ENCODE measurements at places on chromosomes 2 and 18.
A peak's percentile ranks its signal among the peaks of the same experiment; 100 is the strongest.

DNA sequence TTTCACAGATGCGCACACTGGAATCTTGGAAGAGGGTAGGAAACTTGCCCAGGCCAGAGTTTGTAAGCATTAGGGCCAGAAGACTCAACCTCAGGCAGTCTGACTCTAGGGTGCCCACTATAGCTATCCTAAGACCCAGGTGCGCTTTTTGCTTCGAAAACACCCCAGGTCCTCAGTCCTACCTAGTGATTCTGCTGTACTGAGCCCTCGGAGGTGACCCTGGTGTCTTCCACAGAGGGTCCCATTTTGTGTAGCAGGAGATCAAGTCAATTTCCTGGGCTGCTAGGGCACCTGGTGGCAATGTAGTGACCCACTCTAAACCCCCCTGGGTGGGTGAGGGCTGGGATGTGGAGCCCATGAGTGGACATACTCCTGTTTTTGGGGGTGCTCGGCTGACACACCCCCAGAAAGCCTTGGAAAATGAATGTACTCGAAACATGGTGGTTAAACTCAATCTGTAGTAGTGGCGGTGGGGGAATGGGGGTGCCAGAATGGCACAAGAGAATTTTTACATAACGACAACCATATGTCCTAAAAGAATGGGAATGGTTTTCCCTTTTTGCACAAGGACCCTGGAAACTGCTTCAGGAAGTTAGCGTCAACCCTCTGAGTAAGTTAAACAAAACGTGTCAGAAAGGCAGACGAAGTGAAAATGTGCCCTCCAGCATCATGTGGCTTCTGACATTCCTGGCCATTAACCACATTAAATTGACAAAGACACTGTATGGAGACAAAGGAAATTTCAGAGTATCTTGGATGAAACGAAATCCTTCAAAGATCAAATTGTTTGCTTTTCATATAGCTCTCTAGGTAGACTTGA lies 218.0 kb upstream of the COPS8 start:
- DNase-seq: peak; percentile 9

GRCh38 chr2:195363496-195363895 lies 293.5 kb upstream of the SLC39A10 start:
- no peak for DNase-seq

- DNase-seq: no peak
These were observed 45.8 kb downstream of the TMEM17 start for GRCh38 chr2:62460175-62460574.

DNA sequence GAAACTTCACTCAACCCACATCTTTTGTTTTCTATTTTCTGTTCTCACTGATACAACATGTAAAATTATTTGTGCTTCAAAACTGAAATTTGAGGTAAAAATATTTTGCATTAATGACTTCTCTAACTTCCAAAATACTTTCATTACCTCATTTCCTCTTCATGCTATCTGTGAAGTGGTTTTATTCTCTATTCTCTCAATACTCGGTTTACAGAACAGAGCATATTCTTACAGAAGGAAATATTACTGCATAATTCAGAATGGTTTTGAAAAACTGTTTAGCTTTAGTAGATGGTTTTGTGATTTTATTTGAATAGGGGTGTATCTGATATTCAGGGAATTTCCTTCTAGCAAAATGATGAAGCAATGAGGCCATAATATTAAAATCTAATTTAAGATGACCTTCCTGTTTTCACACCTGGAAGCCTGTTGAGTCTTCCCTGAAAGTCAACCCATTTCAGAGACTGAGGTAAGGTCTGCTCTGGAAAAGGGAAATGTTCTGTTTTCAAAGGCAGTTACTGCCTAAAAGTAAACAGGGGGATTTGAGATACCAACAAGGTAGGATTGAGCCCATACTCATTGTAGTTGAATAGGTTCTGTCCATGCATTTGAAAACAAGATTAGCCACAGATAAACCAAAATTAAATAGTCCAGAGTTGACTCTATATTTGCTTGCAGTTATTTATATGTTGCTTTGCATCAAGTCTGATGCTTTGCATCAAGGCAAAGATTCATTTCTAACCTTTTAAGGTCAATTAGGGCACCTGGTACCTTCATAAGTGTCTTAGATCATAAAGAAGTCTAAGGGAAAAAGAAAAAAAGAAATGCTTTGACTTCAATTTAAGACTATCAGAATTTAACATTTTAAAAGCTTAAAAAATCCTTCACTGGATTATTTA lies 50.8 kb upstream of the PEX13 start:
- no peak for DNase-seq

GRCh38 chr2:14647714-14648113 lies 15.2 kb downstream of the LRATD1 start:
- no peak for DNase-seq

DNA sequence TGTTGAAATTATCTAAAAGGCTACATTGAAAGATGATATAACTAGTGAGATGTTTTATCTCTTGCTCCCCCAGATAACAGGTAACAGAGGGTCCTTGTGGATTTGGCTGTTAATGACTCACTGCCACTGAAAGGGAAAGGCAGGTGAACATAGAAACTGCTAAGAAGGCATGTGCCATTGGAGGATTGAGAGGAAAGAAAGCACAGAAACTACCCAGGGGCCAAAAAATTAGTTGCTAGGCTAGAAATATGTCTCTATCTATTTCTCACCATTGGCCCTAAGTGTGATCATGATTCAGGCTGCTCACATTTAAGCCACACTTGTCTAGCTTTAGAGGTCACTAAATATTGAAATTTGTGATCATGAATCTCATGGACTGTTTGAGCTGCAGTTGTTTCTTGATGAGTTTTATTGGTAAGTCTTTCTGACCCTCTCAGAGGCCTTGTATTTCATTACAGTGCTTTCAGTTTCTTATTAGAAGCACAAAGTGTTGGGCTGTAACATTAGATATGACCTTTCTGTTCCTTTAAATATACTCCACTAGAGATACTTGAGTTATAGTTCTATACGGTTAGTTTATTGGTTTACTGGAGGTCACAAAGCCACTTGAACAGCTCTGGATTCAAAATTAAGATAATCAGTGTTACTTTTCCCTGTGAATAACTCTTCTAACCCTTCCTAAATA lies 26.2 kb downstream of the NAB1 start:
- DNase-seq: no peak

GRCh38 chr18:23353459-23353858 lies 99.6 kb upstream of the RIOK3 start:
- no peak for DNase-seq

- peak; percentile 58 for DNase-seq
These were observed 186.8 kb upstream of the CTAGE1 start for GRCh38 chr18:22604390-22604985.

GRCh38 chr2:218428846-218429558 lies 10.1 kb downstream of the VIL1 start:
- DNase-seq: no peak

DNA sequence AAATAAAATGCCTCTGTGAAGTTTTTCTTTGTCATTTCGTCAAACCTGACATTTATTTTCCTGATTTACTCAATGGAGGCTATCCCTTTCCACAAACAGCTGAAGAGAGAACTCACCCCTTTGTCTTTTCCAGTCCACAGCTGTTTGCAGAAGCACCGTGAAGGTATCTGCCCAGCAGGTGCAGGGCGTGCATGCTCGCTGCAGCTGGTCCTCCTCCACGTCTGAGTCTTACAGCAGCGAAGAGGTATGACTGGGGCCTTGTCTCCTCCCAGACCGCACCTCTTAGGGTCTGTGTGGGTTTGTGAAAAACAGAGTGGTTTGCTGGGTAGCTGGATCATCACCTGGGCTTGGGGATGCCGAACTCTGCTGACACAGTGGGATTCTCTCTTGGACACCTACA lies 9.7 kb downstream of the SPP2 start:
- no peak for DNase-seq

DNA sequence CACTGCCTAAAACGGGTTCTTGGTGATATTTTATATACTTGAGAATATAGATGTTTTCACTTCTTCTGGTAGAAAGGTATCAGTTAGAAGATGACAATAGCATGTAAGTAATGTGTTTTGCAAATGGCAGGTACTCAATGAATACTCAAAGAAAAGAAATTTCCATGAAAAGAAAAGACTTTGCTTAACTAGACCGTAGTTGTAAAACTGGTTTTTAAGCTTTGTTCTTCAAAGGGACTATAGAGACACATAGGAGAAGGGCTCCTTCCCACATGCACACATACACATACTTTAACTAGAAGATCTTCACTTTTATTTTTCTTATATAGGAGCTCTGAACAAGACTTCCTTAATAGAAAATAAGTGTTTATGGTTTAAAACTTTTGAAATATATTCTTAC lies 215.3 kb upstream of the RND3 start:
- DNase-seq: no peak

DNA sequence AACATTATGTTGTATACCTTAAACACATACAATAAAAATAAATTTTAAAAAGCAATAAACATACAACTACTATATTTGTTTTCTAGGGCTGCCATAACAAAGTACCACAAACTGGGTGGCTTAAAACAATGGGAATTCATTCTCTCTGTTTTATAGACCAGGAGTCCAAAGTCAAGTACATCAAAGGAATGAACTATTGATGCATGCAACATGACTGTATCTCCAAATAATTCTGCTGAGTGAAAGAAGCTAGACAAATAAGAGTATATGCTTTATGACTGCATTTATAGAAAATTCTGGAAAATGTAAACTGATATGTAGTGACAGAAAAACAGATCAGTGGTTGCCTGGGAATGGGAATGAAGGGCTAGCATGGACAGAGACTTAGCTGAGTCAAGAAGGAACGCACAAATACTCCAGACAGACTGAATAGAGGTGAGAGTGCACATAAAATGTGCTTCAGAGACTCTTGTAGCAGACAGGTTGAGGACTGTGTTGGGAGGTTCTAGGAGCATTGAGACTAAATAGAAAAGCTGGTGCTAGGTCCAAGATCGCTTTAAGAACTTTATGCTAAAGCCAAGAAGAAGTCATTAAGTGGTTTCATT lies 11.0 kb upstream of the PLA2R1 start:
- no peak for DNase-seq

DNA sequence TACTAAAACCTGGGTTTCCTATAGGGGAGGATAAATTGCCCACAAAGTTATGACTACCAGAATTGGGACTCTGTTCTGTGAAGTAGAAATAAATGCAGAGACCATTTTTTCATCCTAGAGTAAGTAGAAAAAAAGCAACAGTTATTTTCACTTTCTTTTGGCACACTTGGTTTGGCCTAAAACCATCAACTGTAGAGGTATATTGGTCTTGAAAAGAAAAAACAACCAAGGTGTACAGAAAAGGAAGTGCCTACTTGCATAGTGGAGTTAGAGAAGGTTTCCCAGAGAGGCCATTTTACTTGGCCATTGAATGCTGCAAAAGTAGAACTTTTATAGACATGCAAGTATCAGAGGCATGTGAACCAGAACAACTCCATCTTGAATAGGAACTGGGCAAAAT lies 89.4 kb upstream of the TACR1 start:
- DNase-seq: no peak

GRCh38 chr2:229937537-229937936 lies 15.2 kb downstream of the FBXO36 start:
- no peak for DNase-seq

GRCh38 chr2:161384864-161385263 lies 31.2 kb upstream of the TBR1 start:
- no peak for DNase-seq

GRCh38 chr2:238114331-238114841 lies 14.2 kb downstream of the ESPNL start:
- DNase-seq: peak; percentile 51

GRCh38 chr2:181305301-181306123 lies 151.7 kb upstream of the ITGA4 start:
- DNase-seq: peak; percentile 26

GRCh38 chr2:200861617-200862155 lies 2.8 kb downstream of the CLK1 start:
- no peak for DNase-seq

DNA sequence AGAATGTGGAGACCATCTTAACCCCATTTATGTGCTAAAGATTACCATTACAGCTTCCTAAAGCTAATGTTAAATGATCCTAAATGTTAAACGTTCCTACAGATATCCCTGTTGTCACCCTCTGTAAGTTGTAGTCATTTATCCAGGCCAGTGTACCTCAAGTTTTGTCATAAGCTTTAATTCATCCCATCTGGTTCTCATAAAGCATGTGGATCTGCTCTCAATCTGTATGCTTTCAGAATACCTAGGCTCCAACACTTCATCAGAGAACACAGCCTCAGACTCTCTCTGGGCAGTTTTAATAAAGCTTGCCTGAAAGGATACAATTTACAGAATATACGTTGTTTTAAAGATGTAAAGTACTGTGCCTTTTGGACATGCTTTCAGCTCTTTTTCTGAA lies 4.2 kb upstream of the CCDC178 start:
- DNase-seq: no peak

GRCh38 chr2:68365087-68365486 lies at the start of gene PLEK:
Gene PLEK, plus strand, starts transcription at chr2:68365282. Its CDS starts 70 bp downstream, at chr2:68365352.
- DNase-seq: peak; percentile 70

DNA sequence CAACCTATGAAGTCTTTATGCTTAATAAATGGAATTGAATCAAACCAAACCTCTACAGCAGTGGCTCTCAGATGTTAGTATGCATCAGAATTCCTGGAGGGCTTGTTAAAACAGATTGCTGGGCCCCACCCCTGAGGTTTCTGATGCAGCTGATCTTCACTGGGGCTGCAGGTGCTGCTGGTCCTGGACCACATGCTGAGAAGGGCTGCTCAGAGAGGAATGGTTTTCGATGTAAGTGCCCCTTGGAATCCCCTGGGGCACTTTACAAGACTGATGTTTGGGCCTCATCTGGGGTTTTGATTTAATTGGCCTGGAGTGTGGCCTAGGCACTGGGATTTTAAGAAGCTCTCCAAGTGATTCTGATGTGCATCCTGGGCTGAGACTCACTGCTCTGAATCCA lies 403.8 kb upstream of the HS6ST1 start:
- DNase-seq: no peak

- no peak for DNase-seq
These were observed 433.6 kb downstream of the LRATD1 start for GRCh38 chr2:15066138-15066537.

GRCh38 chr18:12254136-12254819 lies at the start of gene CIDEA:
Gene CIDEA, plus strand, starts transcription at chr18:12254361. Its CDS starts 23 bp downstream, at chr18:12254384.
- peak; percentile 67 for DNase-seq

DNA sequence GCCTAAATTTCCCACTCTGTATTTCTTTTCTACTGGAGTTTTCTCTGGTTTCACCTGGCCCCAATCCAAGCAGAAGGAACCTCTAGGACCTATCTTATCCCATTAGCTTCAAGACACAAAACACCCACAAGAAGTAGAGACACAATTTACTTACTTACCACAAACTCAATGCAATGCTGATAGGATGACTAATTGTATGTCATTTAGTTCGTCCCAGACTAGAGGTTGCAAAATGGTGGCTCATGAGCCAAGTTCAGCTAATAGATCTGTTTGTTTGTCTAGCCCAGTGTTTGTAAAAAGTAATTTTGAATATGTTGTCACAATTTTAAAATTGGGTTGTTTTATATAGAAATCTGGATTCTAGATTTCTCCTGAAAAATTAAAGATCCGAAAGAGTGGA lies 34.7 kb upstream of the ZSWIM2 start:
- DNase-seq: no peak

- DNase-seq: no peak
These were observed 86.8 kb upstream of the ST3GAL5 start for GRCh38 chr2:85975581-85975980.
